Metanephros (tissue), 2 donors: ENCODE measurements at places on chromosomes 1 and 21. TPM values are rescaled to one million over a fixed set of nuclear protein-coding genes. Genes with fewer than 3 reads are reported as not detected.

ATP6V1G3 gene
- 1.9 TPM for total RNA-seq

SLC9C2 gene
- not detected for total RNA-seq

RGS16 gene
- total RNA-seq: 3.7 TPM

MARK1 gene
- total RNA-seq: 11.6 TPM
